ENCODE measurements at places on chromosomes 4 and X. TPM values are rescaled to one million over a fixed set of nuclear protein-coding genes. Genes with fewer than 3 reads are reported as not detected.

Gene USP26
- not detected for polyA plus RNA-seq

Gene DSPP
- polyA plus RNA-seq, result not detected

Gene SLITRK2
- polyA plus RNA-seq, result 1.4 TPM

Gene UBE2D3
- 294 TPM for polyA plus RNA-seq

Gene IL1RAPL1
- polyA plus RNA-seq, result 2.4 TPM

- DNase-seq, result no peak
Observed at GRCh38 chr4:175542786-175543185, 269.3 kb downstream of the GPM6A start.

DNA sequence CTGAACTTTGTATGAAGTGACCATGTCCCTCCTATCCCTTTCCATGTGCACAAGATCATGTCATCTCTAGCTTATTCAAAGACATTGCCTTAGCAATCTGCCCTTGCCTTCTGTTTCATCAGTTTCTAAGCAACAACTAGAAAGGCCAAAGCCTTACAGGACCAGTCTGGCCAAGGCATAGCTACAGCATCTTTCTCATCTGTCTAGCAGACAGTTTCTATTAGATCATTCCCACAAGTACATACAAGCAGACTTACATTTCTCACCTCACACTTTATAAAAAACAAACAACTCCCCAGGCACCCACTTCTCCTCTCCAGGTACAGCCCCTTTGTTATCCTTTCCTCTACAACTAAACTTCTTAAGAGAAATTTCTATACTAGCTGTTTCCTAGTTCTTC, 188.7 kb upstream of the AADAT start:
- no peak for DNase-seq

DNA sequence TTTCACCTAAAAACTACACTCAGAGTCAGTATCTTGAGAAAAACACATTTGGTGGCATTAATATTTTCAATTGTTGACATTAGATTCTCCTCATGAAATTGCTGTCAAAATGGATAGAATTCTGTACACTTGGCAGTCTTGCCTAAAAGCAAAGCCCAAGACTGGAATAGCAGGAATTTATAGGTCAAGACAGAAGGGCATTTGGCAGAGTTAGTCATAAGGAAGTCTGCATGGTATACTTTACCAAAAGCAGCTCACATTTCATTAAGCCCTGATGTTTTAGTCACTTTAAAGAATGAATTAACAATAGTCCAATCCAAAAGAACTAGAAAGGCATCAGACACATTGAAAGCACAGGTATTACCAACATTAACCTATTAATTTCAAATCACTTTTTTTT, 7.1 kb downstream of the CCDC160 start:
- DNase-seq, result no peak

GRCh38 chrX:100895365-100896075, 21.4 kb upstream of the NOX1 start:
- no peak for DNase-seq

DNA sequence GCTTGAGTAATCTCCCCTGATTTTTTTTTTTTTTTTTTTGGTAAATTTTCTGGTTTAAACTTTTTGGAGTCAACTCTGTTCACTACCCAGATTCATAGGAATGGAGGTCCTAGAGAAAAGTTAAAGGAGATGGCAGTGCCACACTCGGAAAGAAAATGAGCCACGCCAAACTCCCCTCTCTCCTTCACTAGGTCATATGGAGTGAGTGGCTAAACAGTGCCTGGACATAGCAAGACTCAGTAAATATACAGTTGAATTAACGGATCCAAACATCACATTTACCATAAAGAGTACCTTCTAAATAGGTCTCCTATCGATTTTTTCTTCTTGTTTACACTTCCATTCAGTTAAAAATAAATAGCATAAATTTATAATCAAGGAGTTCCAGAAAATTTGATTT, 13.6 kb upstream of the AMTN start:
- DNase-seq, result no peak

GRCh38 chr4:188110036-188110435, 633 bp upstream of the TRIML2 start:
- no peak for DNase-seq

DNA sequence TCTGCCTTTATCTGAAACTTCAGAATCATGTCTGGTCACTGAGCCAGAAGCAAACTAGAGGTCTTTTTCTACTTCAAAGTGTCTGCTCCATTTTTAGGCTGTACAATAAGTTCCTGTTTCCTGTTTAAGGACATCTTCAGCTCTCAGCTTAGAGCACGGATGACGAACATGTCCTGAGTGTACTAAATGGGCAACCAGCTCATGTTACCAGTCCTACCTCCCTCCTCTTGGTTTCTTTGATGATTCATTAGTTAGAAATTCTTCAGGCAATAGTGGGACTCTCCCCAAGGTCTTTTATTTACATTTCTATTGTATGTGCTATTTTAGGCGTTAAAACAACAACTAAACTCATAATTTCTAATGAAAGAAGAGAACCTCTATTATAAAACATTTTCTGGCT, 58.0 kb downstream of the ENPEP start:
- no peak for DNase-seq

GRCh38 chr4:7398104-7398423, 36.7 kb downstream of the PSAPL1 start:
- DNase-seq, result no peak

GRCh38 chr4:81792521-81792920, 320.8 kb upstream of the RASGEF1B start:
- DNase-seq, result no peak

All from right renal pelvis (tissue), 4 donors.